Epithelial cell of esophagus (primary cell): ENCODE measurements at places on chromosomes 13 and 19.
A peak's percentile ranks its signal among the peaks of the same experiment; 100 is the strongest.

GRCh38 chr19:35973487-35973886, 21.5 kb upstream of the SDHAF1 start:
- no peak for DNase-seq

- DNase-seq, result no peak
Observed at GRCh38 chr13:110836605-110836903, 78.3 kb downstream of the ANKRD10 start.

DNA sequence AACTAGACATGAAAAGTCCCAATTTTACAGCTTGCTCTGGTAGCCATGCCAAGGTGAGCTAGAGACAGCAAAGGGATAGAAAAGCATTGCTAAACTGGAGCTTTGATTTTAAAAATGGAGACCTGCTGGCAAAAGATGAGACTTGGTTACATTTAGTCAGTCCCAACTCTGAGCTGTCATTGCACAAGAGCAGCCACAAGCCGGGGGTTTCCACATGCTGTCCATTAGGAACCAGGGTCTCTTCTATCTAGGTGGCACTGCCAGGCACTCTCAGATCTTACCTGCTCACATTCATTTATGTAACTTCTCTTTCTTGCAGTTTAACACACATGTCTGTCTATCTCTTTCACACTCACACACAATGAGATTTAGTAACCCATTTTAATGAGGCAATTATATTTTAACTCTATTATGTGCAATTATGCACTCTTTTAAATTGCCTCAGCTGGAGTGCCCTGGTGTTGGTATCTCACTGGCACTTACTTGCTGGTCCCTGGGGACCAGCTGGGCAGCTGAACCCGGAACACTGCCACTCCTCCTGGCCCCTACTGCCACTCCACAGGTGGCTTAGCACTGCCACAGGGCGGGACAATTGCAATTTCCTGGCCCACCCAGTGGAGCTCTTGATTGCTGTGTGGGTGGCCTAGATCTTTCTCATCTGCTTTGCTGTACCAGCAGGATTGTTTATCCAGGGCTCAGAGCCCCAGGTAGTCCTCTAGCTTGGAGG, 112.5 kb downstream of the COG6 start:
- DNase-seq, result peak; percentile 20

GRCh38 chr13:70612881-70613280, 504.6 kb upstream of the KLHL1 start:
- no peak for DNase-seq

DNA sequence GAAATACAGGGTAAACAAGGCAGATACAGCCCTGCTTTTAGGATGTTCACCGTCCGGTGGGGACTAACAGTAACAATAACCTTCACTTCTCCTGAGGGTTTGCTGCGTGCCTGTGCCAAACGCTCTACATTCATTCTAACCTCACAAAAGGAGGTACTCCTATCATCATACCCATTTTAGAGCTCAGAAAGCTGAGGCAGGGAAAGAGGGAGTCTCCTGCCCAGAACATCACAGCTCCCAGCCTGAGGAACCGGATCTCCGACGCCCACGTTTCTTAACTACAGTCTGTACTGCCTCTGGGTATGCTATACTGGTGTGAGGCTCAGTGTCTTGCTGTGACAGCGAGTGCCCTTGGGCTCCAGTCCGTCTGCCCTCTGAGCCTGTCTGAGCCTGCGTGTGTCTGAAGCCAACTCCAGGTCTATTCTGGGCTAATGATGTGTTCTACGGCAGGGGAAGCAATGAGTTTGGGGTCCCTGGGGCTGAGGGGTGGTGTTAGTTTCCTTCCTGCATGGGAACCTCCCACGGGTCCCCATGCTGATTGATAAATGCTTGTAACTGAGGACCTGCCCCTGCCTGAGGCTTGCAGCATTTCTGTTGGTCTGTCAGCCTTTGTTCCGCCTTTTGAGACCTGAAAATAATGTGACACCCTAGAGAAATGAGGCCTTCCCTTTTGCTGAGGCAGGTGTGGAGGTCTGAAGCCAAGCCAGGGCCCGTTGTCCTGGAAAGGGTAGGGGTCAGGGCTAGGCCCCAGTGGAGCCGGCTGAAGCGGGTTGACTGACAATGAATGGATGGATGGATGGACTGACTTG, 4.9 kb downstream of the LIPE start:
- peak; percentile 78 for DNase-seq

- peak; percentile 79 for DNase-seq
Observed at GRCh38 chr13:106083620-106084350, 451.7 kb downstream of the EFNB2 start.

DNA sequence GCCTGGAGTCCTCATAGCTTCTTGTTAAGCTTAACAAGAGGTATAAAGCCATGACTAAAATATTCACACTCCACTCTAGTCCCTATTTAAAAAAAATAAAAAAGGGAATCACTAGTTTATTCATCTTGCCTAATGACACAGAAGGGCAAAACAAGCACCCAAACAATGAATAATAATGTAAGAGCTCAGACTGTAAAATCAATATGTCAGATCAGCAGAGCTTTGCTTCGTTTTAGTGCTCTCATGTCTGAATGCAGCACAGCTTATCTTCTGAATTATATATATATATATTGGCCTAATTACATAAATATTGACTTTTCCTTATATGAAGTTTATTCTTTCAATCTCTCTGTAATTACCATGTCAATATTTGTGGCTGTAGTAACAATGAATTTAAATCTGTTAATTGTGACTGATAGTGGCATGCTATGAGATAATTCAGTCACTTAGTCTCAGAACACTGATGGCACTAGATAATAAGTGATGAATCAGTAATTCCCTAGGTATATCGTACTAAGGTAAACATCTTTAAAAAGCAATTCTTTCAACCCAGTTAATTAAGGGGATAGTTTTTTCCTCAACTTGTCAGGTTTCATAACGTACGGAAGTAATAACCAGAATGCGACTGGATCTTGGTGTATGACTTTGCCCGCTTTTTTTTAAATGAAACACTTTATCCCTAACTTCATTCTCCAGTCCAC, 361.9 kb upstream of the GPC6 start:
- DNase-seq, result no peak

DNA sequence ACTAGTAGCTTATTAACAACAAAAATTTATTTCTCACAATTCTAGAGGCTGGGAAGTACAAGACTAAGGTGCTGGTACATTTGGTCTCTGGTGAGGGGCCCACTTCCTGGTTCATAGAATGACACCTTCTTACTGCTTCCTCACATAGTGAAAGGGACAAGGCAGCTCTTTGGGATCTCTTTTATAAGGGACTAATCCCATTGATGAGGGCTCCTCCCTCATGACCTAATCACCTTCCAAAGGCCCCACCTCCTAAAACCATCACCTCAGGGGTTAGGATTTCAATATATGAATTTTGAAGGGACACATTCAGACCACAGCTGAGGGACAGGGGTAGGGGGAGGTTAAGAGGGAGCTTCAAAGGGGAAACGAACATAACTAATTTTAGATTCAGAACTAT, 20.3 kb downstream of the SPART start:
- no peak for DNase-seq

GRCh38 chr13:33728271-33729037, 89.5 kb upstream of the RFC3 start:
- DNase-seq, result peak; percentile 63

DNA sequence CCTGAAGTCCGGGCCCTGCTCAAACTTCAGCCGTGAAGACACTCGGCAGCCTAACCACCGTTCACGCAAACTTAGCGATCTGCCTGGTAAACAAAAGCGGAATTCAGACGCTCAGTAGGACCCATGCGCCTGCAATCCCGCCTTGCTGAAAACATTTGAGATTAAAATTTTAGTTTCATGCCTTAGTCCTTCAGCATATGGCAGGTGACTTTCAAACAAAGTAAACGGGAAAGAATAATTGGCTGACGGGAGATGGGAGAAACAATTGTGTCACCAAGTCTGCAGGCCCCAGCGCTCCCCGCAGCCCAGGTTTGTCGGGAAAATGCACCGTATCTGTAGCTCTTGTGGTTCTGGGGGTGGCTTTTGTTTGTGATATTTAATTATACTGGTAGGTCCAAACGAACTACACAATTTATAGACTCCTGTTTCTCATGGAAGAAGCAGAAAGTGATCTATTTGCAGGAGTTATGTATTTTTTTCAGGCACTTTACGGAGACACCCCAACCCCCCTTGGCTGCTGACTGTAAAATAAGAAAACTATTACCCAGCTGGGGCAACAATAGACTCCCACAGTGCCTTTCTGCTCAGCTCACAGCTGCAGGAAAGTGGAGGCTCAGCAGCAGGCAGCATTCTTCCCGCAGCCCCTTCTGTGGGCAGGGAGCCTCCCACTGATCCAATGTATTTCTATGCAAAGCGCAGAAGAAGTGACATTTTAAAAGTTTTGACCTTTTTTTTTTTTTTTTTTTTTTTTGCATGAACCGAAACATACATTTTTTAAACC, 94.8 kb downstream of the SOX1 start:
- DNase-seq, result no peak

- DNase-seq, result no peak
Observed at GRCh38 chr13:98945863-98946605, 31.8 kb downstream of the DOCK9 start.

- DNase-seq, result peak; percentile 71
Observed at GRCh38 chr19:11377237-11377636, 2.8 kb downstream of the SWSAP1 start.

DNA sequence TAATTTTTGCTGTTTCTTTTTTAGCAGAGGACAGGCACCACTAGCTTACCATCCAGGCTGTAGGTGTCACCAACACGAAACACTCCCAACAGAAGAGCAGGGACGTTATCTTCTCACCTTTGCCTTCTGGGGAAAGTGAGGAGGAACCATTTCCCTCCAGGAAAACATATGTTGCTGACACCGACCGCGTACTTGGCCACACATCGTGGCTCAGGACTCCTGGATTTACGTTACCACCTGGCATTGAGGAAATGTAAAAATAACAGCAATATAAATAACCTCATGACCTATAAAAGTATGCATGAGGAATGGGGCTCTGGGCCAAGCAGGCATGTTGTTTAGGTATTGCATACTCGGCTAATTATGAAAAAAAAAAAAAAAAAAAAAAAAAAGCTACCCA, 525.1 kb downstream of the MYO16 start:
- peak; percentile 38 for DNase-seq

DNA sequence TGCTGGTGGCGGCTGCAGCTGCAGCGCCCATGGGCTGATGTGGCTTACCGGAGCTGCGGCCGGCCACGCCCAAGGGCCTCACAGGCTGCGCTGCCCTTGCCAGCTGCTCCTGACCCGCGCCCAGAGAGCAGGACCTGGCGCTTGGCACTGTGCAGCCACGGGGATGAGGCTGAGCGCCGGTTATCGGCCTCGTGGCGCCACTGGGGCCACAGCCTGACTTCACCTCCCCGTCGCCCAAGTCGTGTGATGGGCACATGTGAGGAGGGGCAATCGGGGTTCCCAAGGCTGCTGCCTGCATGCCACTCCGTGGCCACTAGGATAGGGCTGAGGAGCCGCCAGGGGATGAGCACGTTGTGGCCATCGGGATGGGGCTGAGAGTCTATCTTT, 77.2 kb upstream of the PABPC3 start:
- DNase-seq, result no peak

DNA sequence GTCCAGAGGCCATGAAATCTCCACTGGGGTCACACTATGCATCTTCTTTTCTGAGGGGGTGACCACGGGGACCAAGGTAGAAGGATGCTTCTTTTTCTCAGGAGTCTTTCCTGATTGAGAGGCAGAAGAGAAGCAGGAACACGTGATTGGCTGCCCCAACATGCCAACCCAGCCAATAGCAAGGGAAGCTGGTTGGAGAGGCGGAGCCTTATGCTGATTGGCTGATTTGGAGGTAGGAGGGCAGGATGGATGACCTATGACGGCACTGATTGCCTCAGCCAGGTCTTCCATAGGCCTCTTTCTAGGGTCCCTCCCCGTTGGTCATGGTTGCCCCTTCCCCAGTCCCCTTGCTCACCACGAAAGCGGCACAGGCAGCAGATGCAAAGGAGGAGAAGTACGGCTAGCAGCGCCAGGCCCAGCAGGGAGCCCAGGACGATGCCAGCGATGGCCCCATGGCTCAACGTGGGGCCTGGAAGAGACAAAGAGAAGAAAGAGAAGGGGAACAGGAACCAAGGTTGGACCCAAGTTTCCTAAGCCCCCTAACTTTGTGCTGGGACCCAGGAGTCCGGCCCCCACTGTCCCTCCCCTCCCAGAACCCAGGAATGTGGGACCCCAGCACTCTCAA, 8.0 kb downstream of the VSIG10L start:
- no peak for DNase-seq

- no peak for DNase-seq
Observed at GRCh38 chr13:40470660-40471059, 195.8 kb downstream of the FOXO1 start.

DNA sequence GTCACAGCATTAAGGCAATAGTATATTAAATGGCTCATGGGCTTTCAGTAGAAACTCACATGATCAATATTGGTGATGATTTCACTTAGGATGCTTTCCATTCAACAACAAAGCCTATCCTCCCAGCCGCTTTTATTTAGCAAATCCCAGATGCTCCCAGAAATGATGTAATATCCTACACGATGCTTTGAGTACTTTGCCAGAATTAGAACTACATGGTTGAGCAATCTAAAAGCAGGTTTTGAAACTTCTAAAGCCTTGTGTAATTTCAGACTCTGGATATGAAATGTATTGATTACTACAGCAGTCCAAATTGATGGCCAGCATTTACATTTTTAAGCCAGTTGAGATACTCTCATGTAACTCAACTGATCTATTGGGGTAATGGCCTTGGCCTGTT, 13.6 kb downstream of the DLEU7 start:
- DNase-seq, result peak; percentile 74

GRCh38 chr13:40488869-40489391, 177.5 kb downstream of the FOXO1 start:
- DNase-seq, result no peak

DNA sequence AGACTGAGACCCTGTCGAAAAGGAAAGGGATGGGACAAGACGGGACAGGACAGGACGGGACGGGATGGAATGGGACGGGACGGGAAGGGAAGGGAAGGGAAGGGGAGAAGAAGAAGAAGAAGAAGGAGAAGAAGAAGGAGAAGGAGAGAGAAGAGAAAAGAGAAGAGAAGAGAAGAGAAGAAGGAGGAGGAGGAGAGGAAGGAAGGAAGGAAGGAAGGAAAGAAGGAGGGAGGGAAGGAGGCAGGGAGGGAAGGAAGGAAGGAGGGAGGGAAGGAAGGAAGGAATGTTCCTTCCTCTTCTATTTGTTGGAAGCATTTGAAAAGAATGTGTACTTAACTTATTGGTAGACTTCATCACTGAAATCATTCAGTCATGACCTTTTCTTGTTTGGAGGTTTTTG, 9.6 kb upstream of the SHFL start:
- DNase-seq, result no peak

DNA sequence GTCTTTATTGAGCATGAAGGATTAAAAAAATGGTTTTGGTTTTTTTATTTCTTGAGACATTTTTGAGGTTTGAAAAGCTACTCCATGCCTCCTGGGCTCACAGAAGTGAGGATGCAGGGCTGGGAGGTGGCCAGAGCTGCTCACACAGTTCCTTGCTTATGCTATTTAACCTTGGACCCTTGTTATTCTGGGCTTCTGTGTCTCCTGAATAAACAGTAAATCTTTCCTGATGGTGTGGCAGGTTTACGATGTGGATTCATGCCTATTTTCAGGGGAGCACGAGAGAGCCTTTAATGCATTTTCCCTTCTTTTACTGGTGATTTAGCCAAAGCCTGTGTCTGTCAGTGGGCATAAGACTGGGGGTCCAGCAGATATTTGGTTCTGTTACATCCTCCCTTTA, 34.3 kb upstream of the PCDH8 start:
- no peak for DNase-seq
